GM12865 (cell line): ENCODE measurements at places on chromosomes 7 and 10.
A peak's percentile ranks its signal among the peaks of the same experiment; 100 is the strongest.

DNA sequence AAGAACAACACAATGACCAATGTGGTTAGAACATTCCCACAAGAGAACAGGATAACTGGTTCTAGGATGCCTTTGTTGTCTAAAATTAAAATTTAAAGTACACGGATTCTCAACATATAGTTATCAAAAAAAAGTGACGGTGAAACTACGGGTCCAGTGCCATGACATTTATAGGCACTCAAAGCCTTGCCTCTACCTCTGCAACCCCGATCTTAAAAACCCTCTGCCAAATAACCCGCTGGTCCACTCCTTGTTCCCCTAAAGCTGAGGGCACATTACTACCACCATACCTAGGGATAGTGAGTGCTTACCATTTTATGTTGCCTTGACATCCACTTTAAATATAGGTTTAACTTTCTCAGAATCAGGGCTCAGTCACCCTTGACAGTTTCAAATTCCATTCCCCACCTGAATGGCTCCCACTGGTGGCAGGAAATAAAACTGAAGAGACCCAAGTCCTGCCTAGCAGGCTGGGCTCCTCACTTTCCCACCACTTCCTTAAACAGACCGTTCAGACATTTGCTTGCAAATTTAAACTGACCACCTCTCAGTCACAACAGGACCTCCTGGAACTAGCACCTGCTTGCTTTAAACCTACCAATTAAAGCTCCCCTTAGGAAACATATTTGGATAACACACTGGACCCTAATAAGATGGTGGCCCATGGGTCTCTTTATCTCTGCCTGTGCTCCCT is 169.9 kb upstream of the ASAH2 start:
- DNase-seq: peak; percentile 87

DNA sequence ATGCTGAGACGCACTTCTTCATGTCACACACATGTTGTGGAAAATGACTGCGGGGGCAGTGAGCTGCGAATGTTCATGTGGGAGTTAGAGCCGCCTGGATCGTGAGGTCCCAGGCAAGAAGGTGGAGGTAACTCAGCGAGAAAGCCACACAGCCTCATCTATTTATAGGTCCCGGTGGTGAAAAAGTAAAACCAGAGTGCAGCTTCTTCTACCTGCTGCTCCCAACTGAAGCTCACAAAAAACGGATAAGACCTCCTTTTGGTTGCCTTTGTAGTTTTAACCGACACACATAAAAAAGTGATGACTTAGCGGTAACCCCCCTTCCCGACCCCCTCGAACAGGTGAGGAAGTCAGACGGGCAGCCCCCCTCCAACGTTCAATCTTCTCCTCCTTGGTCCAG is 276.9 kb downstream of the GATA3 start:
- no peak for DNase-seq

- no peak for DNase-seq
These were observed 94.8 kb upstream of the ZNF804B start for GRCh38 chr7:88664630-88665233.

DNA sequence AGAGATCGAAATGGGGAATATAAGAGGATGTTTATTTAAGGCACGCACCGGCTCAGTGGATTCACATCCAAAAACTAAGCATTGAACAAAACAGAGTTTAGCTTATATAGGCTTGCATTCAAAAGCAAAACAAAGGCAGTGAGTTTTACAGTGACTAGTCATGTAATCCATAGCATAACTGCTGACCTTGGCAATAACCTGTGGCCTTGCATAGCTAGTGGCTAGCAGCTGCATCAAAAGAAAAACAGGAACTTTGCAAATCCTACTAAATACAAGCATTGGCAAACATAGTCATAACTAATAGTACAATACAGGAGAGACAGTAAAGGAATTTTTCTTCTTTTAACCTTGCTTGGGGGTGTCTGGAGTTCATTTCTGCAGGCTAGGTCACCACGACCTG is 9.7 kb upstream of the ZNF485 start:
- no peak for DNase-seq

- DNase-seq: no peak
These were observed 139.8 kb upstream of the TNS3 start for GRCh38 chr7:47721670-47722069.

DNA sequence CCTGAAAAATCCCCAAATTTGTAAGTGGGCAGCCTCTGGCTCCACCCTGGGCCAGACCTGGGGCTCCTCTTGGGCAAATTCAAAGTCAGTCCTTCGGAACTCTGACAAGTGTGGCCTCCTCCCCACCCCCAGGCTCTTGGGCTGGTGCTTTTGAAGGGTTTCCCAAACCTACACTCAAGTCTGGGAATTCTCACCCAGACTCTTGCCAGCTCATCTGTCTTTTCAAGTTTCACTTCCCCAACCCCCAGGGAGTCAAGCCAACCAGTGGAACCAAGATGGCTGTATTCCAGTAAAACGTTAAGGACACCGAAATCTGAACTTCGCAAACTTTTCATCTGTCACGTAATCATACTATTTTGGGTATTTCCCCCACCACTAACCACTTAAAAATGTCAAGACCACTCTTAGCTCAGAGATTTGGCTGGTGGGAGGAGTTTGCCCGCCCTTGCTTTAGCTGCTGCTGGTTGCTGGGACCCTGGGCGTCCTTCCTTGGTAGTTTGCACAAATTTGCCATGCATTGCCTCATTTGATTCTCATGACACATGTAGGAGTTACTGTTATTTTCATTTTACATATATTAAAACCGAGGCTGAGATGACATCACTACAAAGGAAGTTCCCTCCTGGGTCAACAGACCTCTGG is 1.7 kb upstream of the MYO1G start:
- peak; percentile 92 for DNase-seq

DNA sequence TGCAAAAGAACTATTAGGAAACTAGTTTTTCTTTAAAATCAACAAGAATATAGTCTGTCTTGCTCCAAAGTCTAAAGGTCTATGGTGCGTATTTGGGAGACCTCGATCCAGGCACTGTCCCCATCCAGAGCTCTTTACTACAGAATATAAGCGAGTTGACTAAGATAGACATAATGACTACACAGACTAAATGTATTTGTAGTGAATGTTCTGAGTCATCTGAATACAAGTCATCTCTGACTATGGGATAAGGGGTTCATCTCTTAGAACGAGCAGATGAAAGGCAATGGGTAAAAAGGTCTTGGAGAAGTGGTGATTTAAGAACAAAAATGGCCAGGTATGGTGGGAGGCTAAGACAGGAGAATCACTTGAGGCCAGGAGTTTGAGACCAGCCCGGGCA is 136.0 kb upstream of the RSU1 start:
- no peak for DNase-seq

DNA sequence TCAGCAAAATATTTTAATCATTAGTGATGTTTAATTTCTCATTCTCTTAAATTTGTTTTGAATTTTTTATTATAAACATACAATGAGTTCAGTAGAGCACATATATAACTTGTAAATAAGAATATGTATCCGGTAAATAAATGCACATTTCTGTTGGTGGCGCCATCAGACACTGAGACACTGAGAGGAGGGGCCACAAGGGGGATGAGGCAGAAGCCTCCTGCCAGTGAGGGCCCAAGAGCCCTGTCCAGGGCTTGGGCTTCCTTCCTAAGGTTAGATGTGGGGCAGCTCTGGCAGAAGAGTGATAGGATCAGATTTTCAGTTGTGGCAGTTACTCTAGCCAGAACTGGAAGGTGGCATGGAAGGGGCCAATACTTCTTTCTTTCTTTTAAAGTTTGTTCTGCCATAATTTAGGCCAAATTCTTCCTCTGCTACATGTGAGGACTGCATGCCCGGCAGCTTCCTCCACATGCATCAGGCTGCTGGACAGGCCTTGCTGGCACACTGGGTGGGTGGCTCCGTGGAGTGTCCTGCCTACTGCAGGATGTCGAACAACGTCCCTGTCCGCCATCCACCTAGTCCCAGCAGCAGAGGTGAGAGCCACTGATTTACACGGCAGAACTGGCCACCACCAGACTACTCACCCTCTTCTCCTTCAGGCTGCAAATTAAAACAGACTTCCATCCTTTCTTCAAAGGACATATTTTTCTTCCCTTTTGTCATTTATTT is 13.2 kb downstream of the PTPRN2 start:
- DNase-seq: no peak

DNA sequence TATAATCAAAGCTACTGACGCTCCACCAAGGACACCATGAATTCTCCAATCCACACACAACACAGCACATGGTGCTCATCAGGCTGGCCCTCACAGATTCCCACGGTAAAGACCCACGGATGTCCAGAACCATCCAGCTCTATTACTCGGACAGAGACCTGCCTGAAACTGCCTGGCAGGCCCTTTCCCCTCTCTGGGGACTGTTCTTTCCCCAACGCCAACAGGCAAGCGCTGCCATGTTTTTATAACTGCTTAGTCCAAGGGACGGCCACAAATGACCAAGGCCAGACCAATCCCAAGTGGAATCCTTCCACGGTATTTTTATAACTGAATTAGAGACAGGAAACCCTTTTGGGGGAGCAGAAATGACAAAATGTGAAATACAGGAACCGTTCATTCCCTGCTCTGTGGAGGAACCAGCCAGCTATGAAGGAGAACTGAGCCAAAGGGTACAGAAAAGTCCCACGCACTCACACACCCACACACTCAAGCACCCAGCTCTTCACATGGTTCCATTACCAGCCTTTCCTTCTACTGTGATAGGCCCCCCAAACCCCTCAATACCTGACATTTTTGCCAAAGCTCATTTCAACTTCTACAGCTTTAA is 4.1 kb downstream of the PIP4K2A start:
- DNase-seq: peak; percentile 72

DNA sequence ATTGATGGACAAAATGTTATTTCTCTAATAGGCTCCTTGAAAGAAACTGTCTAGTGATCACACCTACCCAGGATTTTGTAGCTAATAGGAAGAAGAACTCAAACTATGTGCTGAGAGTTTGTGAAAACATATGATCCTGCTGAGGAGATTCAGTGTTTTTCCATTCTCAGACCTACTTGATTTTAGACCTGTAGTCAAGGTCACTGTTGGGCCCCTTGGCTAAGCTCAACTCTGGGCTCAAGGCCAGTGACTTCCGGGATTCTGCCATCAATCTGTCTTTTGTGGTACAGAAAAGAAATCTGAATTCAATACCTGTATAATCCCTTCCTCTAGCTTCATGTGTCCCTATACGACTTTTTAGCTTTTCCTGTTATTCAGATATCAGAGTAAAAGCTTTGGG is 79.7 kb upstream of the FERD3L start:
- DNase-seq: no peak

GRCh38 chr7:7157887-7158271 is 24.5 kb upstream of the C1GALT1 start:
- DNase-seq: no peak

GRCh38 chr7:99194301-99194700 is 13.6 kb downstream of the KPNA7 start:
- DNase-seq: no peak

DNA sequence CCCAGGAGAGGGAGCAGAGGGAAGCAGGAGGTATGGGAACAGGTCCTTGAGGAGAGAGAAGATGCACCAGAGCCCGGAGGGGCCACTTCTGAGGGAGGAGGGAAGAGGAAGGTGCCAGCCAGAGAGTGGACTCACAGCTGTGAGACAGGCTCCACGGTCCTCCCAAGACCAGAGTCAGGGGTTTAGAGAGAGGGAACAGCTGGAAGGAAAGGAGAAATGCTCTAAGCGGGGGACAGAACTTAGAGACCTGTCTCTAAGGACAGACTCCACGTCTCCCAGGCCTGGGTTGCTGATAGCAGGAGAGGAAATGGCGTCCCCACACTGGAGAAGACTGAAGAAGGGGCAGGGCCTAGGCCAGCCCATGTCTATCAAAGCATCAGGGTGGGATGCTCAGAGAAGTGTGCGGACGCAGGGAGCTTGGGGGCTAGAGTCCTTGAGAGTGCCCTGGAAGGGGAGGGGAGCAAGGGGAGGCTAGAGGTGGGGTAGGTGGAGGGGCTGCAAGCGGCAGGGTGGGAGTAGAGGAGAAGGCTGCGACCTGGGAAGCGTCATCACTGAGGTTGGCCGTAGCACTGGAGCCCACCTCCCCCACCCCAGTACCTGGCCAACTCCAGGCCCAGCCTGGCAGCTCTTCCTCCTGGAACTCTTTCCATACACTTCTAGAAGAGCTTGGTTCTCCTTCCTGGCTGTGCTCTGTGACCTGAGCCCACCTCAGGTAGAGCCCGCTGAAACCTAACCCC is 25.6 kb upstream of the GRID1 start:
- DNase-seq: no peak

GRCh38 chr10:25017154-25017590 is 760 bp downstream of the THNSL1 start:
- DNase-seq: no peak

- no peak for DNase-seq
These were observed 176.3 kb downstream of the WNT2 start for GRCh38 chr7:117146511-117146910.

GRCh38 chr10:118108194-118109026 is 61.7 kb upstream of the RAB11FIP2 start:
- DNase-seq: no peak

DNA sequence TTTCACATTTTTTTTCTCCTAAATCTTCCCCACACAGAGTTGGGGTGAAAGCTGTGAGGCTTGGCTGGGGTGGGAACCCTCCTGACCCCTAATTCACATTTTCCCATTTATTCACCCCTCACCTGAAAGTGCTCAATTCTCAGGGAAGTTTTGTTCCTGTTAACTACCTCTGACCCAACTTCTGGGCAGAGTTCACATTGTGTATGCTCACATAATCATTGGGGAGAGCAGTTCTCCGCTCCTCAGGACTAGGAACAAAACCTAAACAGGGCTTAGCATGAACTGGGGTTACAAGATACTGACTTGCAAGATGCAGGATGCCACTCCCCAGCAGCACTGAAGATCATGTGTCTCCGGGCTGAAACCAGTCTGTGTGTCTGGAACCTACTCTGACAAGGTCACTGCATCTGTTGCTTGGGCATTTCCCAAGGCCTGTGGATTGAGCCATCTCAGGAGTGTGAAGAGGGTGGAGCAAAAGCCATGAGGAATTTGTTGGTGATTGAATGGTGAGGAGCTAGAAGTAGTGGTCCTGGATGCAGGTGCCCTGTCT is 258.1 kb upstream of the IGFBP3 start:
- DNase-seq: no peak

DNA sequence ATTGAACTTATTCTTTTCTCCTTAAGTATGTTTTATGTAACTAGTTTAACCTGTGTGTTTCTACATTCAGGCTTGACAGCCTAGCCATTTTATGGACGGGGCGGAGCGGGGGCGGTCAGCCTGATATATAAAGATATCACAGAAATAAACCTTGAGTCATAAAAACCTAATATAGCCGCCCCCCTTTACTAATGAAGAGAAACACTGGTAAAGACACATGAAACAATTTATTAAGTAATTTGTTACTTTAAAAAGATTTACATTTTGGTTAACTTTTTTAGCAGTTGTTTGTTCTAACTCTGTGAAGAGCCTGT is 84.0 kb downstream of the MAPK8 start:
- DNase-seq: no peak

DNA sequence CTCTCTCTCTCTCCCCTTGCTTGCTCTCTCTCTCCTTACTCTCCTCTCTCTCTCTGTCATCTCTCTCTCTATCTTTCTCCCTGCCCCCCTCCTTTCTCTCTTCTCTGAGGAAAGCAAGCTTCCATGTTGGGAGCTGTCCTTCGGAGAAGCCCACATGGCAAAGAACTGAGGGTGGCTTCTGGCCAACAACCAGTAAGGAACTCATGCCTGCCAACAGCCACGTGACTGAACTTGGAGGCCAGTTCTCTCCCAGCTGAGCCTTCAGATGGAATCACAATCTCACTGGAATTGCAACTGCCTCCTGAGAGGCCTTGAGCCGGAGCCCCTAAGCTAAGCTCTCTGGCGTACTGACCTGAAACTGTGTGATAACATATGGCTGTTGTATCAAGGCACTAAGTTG is 12.0 kb upstream of the DHTKD1 start:
- DNase-seq: no peak

- DNase-seq: no peak
These were observed 175.0 kb downstream of the OTUD1 start for GRCh38 chr10:23613900-23614299.

GRCh38 chr7:142428094-142428493 is 170.2 kb upstream of the PRSS58 start:
- DNase-seq: no peak
